ENCODE measurements at places on chromosomes 3 and 15. TPM values are rescaled to one million over a fixed set of nuclear protein-coding genes. Genes with fewer than 3 reads are reported as not detected.

The TGM5 gene
- not detected for total RNA-seq

The AP4E1 gene
- total RNA-seq, result 9.3 TPM

The DOCK3 gene
- 18.5 TPM for total RNA-seq

- DNase-seq, result no peak
These were observed 21.9 kb downstream of the PIK3CB start for GRCh38 chr3:138812806-138813205.

- DNase-seq, result no peak
These were observed 14.3 kb upstream of the FBXL22 start for GRCh38 chr15:63582718-63583426.

DNA sequence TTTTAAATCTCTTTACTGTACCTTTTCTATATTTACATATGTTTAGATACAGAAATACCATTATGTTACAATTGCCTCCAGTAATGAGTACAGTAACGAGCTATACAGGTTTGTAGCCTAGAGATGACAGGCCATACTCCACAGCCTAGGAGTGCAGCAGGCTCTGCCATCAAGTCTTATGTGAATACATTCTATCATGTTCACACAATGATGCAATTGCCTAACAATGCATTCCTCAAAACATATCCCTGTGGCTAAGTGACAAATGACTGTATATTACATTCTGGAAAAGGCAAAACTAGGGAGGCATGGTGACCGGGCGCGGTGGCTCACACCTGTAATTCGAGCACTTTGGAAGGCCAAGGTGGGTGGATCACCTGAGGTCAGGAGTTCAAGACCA lies 192.4 kb upstream of the IGF1R start:
- DNase-seq, result no peak

DNA sequence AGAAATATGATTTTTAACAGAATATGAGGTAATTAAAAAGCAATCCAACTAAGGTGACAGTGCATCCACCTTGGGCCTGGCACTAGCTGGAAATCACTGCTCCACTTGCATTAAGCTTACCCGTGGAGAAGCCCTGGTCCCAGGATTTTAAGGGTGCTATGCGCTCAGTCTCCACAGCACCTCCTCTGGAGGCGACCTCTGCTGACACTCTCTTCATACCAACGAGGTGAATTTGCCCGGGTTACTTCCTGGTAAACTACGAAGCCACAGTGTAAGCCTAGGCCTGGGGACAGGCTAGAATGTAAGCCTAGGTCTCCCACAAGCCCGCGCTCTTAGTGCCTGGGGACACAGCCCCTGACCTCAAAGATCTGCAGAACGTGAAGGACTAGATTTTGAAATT lies 793 bp downstream of the APOD start:
- DNase-seq, result no peak
